ENCODE measurements at places on chromosomes 13 and 19. TPM values are rescaled to one million over a fixed set of nuclear protein-coding genes. Genes with fewer than 3 reads are reported as not detected.

GRCh38 chr13:93534181-93534700, 307.6 kb downstream of the GPC6 start:
- DNase-seq: no peak
- H3K27ac ChIP-seq: no peak overlapping the region
- H3K4me3 ChIP-seq: no peak overlapping the region
- H3K36me3 ChIP-seq: no peaks in the 10 kb centered on the region
- H3K4me1 ChIP-seq: no peaks in the 10 kb centered on the region
- H3K27me3 ChIP-seq: no peaks in the 10 kb centered on the region

DNA sequence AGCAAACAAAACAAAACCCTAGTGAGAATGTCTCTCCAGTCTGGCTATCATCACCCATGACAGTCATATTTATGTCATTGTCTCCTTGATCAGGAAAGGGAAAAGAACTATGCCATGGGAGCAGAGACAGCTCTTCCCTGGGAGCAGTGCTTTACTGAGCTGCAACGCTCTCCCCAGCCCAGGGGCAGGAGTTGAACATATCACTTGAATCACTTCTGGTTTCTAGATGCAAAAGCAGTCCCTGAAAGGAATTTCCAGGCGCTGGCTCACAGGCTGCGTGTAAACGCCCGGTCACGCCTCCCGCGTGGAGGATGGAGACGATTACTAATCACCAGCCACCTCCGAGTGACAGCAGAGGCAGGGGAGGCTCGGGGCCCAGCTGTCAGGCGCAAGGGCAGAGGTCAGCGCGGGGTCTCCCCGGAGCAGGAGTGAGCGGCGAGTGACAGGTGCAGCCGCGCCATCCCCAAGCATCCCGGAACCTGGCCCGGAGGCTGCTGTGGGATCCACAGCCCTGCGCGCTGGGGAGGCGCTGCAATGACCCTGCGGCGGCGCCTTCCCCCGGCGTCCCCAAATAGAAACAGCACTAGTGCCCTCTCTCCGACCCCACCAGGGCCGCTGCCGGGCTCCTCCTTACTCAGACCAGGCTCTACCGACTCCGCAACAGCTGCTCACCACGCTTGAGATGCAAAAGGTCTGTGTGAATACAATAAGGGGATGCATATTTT, 23.5 kb upstream of the DCLK1 start:
- H3K4me3 ChIP-seq: no peak overlapping the region
- H3K4me1 ChIP-seq: no peaks in the 10 kb centered on the region
- H3K36me3 ChIP-seq: no peaks in the 10 kb centered on the region
- no peaks in the 10 kb centered on the region for H3K27me3 ChIP-seq
- no peak overlapping the region for H3K27ac ChIP-seq

The FLT1 gene
- 0.02 TPM for total RNA-seq

The KLK1 gene
- not detected for total RNA-seq

DNA sequence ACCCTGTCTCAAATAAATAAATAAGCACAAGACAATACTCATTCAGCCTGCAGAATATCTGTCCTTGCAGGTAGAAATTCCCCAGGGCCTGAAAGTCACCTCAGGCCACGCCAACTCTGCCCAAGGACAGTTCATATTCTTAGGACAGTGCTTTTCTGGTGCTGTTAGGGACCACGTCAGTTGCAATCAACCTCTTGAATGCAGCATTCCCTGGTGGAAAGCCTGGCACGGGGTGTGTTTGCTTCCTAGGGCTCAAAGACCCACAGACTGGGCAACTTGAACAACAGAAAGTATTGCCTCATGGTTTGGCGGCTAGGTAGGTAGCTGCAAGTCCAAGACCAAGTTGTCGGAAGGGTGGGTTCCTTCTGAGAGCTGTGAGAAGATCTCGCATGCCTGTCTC, 160.3 kb downstream of the KCTD15 start:
- no peak overlapping the region for H3K4me3 ChIP-seq
- no peaks in the 10 kb centered on the region for H3K4me1 ChIP-seq
- no peak overlapping the region for H3K27ac ChIP-seq
- H3K36me3 ChIP-seq: no peaks in the 10 kb centered on the region
- H3K27me3 ChIP-seq: peaks cover 37% of the 10 kb centered on the region
- no peak for DNase-seq

The VSIG10L gene
- total RNA-seq: 1.8 TPM

DNA sequence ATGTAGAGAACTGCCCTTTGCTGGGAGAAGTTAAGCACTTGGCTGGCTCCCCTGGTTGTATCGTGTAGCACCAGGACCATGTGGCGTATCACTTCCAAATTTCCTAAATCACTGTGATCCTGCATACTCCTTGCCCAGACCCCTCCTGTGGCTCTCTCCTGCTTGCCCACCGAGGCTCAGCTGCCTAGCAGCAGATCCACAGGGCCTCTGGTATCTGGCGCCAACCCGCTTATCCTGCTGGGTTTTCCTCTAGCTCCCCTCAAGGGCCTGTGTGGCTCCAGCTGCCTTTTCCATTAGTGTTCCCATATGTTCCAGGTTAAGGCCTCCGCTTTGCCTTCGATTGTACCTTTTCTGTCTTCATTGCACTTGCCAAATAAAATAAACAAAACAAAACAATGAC, 16.5 kb downstream of the LRCH1 start:
- no peaks in the 10 kb centered on the region for H3K27me3 ChIP-seq
- DNase-seq: no peak
- no peak overlapping the region for H3K4me3 ChIP-seq
- H3K36me3 ChIP-seq: no peaks in the 10 kb centered on the region
- H3K4me1 ChIP-seq: peaks cover 43% of the 10 kb centered on the region
- no peak overlapping the region for H3K27ac ChIP-seq

- no peaks in the 10 kb centered on the region for H3K27me3 ChIP-seq
- H3K36me3 ChIP-seq: no peaks in the 10 kb centered on the region
- no peak overlapping the region for H3K4me3 ChIP-seq
- no peak overlapping the region for H3K27ac ChIP-seq
- peak; percentile 40 for DNase-seq
Measured at GRCh38 chr19:52248241-52248640, 21.1 kb upstream of the ZNF766 start.

DNA sequence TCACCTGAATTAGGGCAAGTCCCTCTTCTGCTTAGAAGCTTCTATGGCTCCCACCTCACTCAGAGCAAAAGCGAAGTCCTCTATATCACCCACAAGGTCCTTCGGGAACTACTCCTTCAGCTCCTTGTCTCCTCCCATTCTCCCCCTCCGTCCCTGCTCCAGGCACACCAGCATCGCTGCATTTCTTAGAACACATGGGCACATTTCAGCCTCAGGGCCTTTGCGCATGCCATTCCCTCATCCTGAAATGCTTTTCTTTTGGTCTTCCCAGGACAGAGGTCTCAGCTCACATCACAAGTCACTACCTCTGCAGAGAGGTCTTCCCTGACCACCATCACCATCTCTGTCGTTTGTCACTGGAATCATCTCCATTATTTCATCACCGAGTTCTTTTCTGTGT, 4.0 kb downstream of the S1PR5 start:
- peaks cover 11% of the 10 kb centered on the region for H3K27me3 ChIP-seq
- no peaks in the 10 kb centered on the region for H3K36me3 ChIP-seq
- H3K4me3 ChIP-seq: no peak overlapping the region

GRCh38 chr19:38318660-38319059, 985 bp upstream of the KCNK6 start:
- peaks cover 49% of the 10 kb centered on the region for H3K27me3 ChIP-seq
- no peaks in the 10 kb centered on the region for H3K36me3 ChIP-seq
- no peak for DNase-seq
- H3K4me1 ChIP-seq: peaks cover 27% of the 10 kb centered on the region

The C19orf81 gene
- total RNA-seq: not detected

DNA sequence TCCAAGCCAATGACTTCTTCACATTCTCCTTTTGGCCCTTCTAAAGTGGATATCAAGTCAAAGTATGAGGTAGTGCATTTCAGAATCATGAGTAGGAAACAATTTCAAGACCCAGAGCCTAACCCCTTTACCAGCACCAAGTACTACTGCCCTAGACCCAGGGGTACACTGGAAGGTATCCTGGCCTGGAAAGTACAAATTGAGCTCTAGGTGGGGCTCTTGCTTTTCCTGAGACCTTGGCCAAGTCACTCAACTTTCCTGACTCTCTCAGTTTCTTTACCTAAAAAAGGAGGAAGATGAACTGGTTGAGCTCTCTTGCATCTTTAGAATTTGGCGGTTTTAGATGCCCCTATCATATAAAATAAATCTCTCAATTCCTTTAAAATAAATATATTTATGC, 204.7 kb downstream of the FGF14 start:
- H3K4me1 ChIP-seq: no peaks in the 10 kb centered on the region
- no peaks in the 10 kb centered on the region for H3K27me3 ChIP-seq
- H3K27ac ChIP-seq: no peak overlapping the region
- no peaks in the 10 kb centered on the region for H3K36me3 ChIP-seq

The KMT2B gene
- 6.2 TPM for total RNA-seq

- H3K36me3 ChIP-seq: no peaks in the 10 kb centered on the region
- H3K4me3 ChIP-seq: peak within 1 kb of the TSS; percentile 78
- no peak for DNase-seq
- peaks cover 37% of the 10 kb centered on the region for H3K4me1 ChIP-seq
Measured at GRCh38 chr13:20702915-20703779, at the start of gene IL17D. TSS of gene IL17D (plus strand) at chr13:20703699. CDS start at chr13:20704002, 303 bp downstream.

The SYCN gene
- not detected for total RNA-seq

DNA sequence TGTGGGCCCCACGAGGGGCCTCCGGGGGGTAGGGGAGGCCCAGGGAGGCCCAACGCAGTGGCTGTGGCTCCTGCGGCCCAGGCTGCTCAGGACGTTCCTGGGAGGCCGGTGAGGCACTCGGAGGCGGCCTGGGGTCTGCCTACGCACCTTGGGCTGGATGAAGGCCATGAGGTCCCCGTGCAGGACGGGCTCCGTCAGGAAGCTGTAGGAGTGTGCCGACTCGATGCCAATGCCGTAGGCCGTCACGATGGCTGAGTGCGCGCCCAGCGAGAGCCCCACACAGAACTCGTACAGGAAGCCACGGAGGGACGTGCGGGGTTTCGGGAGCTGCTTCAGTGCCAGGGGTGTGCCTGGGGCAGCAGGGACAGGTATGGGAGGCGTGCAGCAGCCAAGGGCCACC, 5.9 kb downstream of the SBK2 start:
- peaks cover 41% of the 10 kb centered on the region for H3K4me1 ChIP-seq
- H3K27me3 ChIP-seq: no peaks in the 10 kb centered on the region
- DNase-seq: no peak
- H3K27ac ChIP-seq: no peak overlapping the region

GRCh38 chr13:77016251-77016812, 10.6 kb downstream of the FBXL3 start:
- H3K36me3 ChIP-seq: peaks cover 68% of the 10 kb centered on the region
- no peak overlapping the region for H3K27ac ChIP-seq
- no peak overlapping the region for H3K4me3 ChIP-seq
- DNase-seq: no peak

DNA sequence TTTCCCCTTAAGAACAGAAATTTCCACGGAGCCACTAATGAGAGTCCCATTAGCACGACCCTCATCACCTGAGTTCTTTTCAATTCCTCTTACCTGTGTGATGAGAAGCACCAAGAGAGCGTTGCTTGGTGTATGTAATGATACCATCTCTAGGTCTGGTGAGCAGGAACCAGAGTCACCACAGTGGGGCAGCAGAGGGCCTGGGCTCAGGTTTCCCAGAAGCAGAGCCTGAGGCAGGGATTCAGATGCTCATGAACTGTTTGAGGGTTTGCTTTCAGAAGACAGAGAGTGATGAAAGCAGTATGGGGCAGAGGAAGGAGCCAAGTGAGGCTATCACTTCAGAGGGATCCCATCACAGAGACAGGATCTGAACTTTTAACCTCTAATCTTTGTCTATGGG, 3.1 kb upstream of the PTPRH start:
- no peak overlapping the region for H3K4me3 ChIP-seq
- no peaks in the 10 kb centered on the region for H3K27me3 ChIP-seq
- peak; percentile 64 for DNase-seq
- no peak overlapping the region for H3K27ac ChIP-seq

The ODAD3 gene
- total RNA-seq: not detected

The SWSAP1 gene
- total RNA-seq: 3.3 TPM

The S1PR5 gene
- not detected for total RNA-seq

GRCh38 chr19:41425174-41426115, 1.7 kb downstream of the B3GNT8 start:
- H3K27ac ChIP-seq: no peak overlapping the region
- peaks cover 13% of the 10 kb centered on the region for H3K36me3 ChIP-seq
- no peaks in the 10 kb centered on the region for H3K27me3 ChIP-seq
- H3K4me1 ChIP-seq: peaks cover 43% of the 10 kb centered on the region

DNA sequence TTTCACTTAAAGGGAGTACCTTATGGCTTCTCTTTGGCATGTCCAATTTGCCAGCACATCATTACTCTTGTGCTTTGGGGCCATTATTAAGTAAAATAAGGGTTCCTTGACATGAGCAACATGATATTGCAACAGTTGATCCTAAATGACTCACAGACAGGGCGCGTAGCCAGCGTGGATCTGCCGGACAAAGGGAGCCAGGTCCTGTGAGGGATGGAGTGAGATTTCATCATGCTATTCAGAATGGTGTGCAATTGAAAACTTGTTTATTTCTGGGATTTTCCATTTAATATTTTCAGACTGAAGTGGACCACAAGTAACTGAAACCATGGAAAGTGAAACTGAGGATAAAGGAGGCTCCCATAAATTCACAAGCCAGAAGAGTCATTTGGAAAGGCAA, 48.6 kb upstream of the WASF3 start:
- H3K36me3 ChIP-seq: no peaks in the 10 kb centered on the region
- H3K4me1 ChIP-seq: no peaks in the 10 kb centered on the region
- H3K27me3 ChIP-seq: peaks cover 12% of the 10 kb centered on the region

DNA sequence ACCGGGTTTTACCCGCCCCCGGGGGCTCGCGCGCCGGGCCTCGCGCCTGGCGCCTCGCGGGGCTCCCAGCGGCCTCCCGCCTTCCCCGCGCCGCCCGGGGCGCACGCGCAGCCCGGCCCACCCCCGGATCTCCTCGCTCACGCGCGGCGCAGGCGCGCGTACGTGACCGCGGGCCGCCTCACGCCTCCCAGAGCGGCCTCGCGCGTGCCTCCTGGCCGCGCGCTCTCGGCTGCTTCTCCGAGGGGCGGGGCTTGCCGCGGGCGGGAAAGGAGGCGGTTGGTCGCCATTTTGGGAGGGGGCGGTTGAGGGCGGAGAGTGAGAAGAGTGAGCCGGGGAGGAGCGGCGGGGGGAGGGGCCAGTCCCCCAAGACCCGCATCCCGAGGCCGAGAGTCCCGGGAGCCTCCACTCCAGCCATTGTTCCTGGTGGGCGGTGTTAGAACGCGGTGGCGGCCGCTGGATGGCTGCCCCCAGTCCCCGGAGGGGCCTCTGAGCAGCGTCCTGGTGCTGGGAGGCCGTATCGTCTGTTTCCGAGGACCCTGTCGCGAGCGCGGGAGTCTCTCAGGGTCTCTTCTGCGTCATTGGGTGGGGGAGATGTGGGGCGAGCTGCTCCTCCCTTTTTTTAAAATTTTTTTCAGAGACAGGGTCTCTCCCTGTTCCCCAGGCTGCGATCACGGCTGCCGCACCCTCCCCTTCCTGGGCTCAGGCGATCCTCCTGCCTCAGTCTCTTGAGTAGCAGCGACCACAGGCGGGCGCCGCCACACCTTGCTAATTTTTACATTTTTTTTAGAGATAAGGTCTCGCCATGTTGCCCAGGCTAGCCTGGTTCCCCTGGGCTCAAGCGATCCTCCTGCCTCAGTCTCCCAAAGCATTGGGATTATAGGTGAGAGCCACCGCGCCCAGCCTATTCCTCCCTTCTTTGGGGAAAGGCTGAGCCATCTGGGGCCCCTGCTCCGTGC, at the start of gene ZNF541:
ZNF541 (minus strand) TSS at position 78 of the 956 bp plus-strand sequence. CDS start 17,292 bp downstream, outside the sequence.
- no peaks in the 10 kb centered on the region for H3K36me3 ChIP-seq
- DNase-seq: no peak
- no peak within 1 kb of the TSS for H3K27ac ChIP-seq
- no peak within 1 kb of the TSS for H3K4me3 ChIP-seq
- peaks cover 4% of the 10 kb centered on the region for H3K27me3 ChIP-seq

The TUBB4A gene
- not detected for total RNA-seq

Data from HepG2 (cell line).